ENCODE measurements at places on chromosomes 3 and 15.

DNA sequence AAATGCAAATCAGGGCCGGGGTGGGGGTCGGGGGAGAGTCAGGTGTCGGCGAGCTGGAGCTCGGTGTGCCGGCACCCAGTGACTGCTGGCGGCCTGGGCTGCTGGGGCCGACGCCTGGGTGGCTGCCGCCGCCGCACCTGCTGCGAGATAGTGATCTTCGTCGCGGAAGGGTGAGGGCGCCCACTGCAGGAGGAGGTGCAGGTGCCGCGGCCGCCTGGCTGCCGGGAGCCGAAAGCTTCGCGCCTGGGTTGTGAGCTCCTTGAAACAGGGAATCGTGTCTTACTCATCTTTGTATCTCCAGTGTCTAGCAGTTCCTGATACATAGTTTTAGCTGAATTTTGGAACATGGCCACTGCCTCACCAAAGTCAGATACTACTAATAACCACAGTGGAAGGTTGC, 64.0 kb upstream of the CPOX start:
- peak; percentile 48 for ATAC-seq

DNA sequence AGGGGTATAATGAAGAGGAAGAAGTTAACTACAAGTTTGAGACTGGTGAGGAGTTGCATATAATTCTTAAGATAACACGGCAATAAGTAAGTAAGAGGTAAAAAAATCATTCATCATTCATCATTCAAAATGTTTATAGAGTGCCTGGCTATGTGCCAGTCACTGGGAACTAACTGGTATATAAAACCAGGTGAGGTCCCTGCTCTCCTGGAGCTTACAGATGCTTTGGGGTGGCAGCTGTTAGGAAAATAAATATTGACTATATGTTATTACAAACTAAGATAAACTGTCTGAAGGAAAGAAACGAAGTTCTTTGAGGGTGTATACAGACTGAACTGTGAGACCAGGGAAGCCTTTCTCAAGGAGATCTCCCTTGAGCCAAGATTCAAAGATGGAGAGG, 2.9 kb downstream of the CASR start:
- ATAC-seq = no peak

GRCh38 chr3:169581633-169582032, 81.9 kb downstream of the MECOM start:
- peak; percentile 41 for ATAC-seq

DNA sequence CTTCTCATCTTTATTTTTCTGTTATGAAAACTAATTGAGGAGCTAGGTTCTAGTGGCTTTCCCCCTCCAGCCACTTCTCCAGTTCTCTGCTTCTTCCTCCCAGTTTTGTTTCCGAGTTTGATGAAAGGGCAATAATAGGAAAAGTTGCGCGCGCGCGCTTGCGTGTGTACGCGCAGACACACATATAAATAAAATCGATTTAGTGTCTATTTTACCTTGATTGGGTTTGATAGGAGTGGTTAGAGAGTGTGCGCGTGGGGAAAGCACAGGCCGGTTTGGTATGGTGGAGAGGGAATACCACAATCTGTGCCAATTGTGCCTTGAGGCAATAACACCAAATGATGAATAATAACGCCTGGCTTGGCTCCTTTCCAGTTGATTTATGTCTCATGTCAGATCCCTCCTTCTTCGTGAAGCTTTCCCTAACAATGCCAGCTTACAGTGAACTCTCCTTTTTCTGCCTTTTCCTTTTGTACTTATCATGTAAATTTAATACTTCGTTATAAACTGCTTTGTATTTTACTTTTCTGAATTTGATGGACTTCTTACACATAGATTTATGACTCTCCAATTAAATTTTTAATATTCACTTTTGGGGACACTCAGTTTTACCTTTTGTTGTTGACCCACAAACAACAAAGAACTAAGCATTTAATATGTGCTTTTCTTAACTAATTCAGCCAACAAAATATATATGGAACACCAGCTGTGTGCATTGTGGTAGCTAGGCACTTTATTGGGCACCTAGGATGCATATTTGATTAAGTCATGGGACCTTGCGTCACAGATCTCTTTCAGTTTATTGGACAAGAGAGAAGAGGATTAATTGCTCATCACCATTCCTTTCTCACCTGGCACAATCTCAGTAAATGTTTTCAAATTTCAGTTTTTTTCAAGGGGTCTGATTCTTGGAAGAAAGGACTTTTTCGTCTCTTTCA, 1.7 kb downstream of the TIPARP start:
- ATAC-seq = no peak

DNA sequence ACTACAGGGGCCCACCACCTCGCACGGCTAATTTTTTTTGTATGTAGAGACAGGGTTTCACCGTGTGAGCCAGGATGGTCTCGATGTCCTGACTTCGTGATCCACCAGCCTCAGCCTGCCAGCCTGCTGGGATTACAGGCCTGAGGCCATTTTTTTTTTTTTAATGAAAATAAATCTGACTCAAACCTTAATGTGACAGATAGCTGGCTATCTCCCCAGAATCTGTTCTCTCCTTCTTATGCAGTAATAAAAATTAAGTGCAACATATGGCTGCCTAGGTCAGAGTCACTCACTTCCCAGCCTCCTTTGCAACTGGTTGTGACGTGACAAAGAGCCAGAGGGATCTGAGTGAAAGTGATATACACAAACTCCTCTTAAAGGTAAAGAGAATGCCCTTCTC, 53.0 kb downstream of the ZNF148 start:
- ATAC-seq = no peak

GRCh38 chr15:41483115-41483514, 10.6 kb upstream of the ITPKA start:
- peak; percentile 87 for ATAC-seq

GRCh38 chr15:98873441-98874218, 134.0 kb downstream of the PGPEP1L start:
- peak; percentile 64 for ATAC-seq

GRCh38 chr3:12025584-12025983, 21.4 kb downstream of the SYN2 start:
- no peak for ATAC-seq

DNA sequence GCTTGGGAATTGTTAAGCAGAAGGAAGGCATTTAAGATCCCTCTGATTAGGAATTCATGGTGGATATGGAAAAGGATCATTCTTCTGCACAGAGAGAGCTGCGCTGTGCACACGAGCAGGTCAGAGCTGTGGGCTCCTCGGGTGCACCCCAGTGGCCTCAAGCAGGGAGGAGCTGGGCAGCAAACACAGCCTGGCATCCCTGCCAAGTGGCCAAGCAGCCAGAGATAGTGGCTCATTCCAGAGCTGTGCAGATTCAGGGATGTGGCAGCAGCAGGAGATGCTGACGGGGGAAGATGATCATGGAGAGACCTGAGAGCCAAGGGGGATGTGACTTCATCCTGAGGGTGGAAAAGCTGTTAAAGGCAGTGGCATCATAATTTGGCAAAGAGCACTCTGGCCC, 55.9 kb downstream of the LRRK1 start:
- no peak for ATAC-seq

DNA sequence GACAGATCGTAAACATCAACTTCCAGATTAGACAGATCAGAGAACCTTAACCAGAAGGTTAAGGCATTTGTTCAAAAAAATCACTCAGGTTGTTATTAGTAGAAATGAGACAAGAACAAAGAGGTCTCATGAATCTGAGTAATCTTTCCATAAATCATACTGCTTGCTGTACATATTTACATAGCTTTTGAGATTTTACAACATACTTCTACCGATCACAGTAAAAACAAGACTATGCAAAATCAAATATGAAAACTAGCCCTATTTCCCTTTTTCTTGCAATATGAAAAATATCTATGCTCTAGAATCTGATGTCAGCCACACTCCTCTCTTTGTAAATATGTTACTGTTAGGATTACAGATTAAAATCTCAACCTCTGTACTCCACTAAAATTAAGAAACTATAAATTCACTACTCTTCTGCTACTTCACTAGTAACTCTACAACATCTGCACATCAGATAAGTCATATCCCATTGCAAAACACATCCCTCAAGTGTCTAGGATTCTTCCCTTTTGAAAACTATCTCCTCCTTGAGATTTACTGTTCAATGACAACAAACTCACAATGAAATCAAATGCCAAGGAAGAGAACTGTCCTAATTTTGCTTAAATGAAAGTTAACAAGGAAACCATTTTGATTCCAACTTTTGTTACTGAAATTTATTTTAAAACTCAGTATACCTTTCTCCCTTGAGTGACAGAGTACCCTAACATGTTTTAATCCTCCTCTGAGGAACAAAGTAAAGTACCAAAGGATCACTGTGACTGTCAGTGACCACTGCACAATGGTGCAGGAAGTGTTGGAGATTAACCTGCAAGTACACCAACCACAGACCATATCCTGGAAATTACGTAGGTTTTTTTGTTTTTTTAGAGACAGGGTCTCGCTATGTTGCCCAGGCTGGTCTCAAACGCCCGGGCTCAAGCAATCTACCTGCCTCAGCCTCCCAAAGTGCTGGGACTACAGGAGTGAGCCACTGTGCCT, 12.8 kb downstream of the DCUN1D1 start:
- ATAC-seq = peak; percentile 62

DNA sequence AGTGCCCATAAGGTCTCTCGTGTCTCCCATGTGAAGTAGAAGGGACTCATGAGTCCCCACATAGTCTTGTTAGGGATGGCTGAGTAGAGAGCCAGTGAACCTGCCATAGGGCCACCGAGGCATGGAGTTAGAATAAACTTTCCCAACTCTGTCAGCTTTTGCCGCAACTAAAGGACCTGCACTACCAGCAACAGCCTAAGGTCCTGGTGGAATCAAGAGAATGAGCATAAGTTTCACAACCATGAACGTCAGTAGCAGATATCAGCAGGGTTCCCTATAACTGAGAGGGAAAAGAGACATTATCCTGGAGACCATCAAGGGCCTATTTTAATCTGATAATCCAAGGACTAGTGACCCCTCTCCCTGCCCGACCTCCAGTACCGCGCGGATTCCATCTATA, 60.3 kb upstream of the FNDC3B start:
- no peak for ATAC-seq

DNA sequence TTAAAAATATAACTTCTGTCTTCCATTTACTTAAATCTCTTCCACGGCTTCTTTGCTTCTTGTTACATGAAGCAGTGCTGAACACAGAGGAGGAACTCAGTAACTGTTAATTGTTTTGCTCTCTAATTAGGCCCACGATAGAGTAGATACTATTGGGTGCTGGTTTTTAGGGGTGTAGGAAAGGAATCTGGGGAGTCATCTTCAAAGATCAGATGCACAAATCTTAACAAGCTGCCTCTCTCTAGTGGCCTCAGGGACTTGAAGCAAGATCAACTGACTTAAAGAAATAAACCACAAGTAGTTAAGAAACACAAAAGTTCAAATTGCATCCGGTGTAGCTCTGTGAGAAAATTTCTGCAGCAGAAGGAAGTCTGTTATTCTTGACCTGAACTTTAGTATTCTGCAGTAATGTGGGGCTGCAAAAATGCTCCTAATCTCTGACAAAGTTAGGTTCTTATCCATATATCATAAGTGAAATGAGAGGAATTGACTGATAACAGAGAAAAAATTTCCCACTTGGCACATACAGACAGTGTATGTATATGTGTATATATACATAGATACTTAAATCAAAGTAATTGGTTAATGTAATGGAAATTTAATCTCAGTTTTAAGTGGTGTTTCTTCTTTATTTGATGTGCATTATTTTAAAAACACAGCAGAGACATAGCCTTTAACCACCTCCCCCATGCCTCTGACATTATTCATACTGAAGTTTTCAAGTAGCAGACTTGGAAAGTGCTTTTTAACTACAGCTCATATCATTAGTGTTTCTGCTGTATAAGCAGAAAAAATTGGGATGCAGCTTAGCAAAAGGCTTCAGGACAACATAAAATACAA, 51.8 kb downstream of the CHST2 start:
- peak; percentile 69 for ATAC-seq

DNA sequence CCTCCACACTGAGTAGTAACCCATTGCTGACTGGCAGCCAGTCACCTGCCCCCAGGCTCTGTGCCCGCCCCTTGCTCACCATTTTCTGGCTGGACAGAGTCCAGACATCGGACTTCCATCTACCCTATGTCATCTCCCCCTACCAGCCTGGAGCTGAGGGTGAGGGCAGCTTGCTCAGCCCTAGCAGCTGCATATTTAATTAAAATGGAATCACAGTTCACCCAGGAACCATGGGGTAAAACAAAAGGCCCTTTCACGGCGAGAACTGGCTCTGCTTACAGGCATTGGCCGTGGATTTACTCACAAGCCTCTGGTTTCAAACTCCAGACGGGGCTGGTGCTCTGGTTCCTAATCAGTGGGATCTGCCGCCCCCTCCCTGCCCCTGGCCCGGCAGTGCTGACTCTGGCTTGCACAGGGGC, 94.9 kb upstream of the ATP2B2 start:
- ATAC-seq = no peak

DNA sequence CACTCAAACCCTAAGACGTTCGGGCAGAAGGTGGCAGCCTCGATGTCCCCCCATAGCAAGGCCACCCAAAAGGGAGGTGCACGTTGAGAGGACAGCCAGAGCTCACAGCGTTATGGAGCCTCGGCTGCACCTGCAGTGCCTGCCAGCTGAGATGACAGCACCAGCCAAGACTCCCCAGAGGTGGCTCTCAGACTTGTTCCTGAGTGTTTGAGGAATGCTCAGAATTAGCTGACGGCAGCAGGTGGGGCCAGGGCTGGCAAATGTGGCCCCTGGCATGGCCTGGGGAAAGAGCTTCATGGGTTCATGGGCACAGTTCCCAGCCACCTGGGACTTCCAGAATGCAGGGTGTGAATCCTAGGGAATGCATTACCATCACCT, 177.8 kb downstream of the KLF13 start:
- ATAC-seq = no peak

DNA sequence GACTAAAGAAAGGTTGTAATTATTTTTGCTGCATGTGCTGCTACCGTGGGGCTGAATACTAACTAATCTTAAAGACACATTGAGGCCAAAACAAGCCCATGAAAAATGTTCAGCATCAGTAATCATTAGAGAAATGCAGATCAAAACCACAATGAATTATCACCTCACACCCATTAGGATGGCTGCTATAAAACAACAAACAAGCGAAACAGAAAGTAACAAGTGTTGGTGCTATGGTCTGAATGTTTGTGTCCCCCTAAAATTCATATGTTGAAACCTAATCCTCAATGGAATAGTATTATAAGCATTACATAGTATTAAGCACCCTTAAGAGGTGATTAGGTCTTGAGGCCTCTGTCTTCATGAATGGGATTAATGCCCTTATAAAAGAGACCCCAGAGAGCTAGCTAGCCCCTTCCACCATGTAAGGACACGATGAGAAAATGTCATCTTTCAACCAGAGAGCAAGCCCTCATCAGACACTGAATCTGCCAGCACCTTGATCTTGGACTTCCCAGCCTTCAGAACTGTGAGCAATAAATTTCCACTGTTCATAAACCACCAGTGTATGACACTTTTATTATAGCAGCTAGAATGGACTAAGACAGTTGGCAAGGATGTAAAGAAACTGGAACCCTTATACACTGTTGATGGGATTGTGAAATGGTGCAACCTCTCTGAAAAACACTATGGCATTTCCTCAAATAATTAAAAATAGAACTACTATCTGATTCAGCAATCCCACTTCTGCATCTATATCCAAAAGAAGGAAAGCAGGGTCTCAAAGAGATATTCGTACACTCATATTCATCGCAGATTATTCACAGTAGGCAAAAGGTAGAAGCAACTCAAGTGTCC, 76.1 kb downstream of the REC114 start:
- no peak for ATAC-seq
